ENCODE measurements at places on chromosomes 5 and 9.

DNA sequence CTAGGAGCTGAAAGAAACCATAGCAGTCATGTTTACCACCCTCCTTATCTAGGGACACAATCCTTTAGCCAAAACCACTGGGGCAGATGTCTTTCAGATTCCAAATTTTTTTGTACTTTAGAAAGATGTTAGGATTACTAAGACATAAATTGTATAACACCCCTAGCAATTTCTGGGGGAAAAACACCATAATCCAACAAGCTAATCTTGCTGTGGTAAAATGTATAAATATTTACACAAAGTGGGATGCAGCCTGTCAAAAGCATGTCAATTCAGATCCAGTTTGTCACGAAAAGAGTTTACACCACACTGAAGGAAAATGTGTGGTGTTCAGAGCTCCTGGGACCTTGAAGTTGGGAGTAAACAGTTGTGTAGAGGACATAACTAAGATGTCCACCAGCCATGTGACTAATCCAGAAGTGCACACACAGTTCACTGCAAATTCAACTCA is 274.3 kb downstream of the ADAMTSL1 start:
- no peak for DNase-seq

- no peak for DNase-seq
These were observed 4.3 kb downstream of the SHC3 start for GRCh38 chr9:89174291-89174690.

GRCh38 chr9:26260238-26260637 is 582.0 kb upstream of the TUSC1 start:
- DNase-seq: no peak

DNA sequence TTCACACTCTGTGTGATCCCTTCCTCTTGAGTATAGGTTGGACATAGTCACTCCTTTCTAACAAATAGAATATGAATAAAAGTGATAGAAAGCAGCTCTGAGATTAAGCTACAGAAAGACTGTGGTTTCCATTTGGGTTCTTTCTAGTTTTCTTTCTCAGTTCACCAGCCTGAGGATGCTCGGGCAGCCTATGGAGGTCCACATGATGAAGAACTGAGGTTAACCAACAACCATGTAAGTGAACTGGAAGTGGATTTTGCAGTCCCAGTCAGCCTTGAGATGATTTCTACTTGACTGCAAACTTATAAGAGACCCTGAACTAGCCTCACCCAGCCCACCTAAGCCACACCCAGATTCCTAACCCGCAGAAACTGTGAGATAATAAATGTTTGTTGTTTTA is 10.1 kb upstream of the FOXE1 start:
- no peak for DNase-seq

GRCh38 chr5:102611312-102611711 is 112.5 kb upstream of the SLCO6A1 start:
- DNase-seq: no peak

- no peak for DNase-seq
These were observed 132.3 kb downstream of the IRX2 start for GRCh38 chr5:2619216-2619615.

DNA sequence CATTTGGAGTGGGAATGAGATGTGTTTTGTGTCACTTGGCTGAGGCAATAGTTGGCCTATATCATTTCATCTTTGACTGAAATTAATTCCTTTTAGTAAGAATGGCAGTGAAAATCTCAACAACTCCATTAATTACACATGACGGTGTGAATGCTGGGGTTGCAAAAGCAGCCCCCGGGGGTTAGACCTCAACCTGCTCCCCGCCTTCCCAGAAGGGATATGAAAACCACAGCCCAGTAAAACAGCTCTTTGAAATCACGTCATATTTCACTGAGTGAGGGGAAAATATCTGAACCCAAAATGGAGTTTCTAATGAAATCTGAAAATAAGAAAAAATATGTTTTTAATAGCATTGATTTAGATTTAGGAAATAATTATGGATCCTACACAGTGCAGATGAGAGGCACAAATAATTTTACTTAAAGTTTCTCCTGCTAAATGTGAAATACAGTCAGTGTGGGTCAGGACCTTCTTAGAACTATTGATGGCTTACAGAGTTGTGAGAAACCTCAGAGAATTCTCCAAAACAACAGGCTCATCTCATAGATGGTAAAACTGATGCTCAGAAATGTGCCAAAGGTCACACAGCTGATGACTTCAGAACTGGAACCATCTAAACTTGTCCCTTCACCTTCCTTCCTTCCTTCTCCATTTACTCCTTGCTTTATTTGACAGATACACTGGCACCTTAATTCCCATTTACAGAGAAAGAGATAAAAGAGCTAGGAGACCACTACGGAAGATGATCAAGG is 96.5 kb downstream of the SPOCK1 start:
- DNase-seq: no peak

Data from Kasumi-1 (cell line).